ENCODE measurements at places on chromosomes 11 and 22.

- DNase-seq = no peak
Measured at GRCh38 chr22:43171019-43171491, 15.9 kb downstream of the TTLL12 start.

GRCh38 chr11:32184041-32184722, 93.3 kb downstream of the RCN1 start:
- DNase-seq = no peak

DNA sequence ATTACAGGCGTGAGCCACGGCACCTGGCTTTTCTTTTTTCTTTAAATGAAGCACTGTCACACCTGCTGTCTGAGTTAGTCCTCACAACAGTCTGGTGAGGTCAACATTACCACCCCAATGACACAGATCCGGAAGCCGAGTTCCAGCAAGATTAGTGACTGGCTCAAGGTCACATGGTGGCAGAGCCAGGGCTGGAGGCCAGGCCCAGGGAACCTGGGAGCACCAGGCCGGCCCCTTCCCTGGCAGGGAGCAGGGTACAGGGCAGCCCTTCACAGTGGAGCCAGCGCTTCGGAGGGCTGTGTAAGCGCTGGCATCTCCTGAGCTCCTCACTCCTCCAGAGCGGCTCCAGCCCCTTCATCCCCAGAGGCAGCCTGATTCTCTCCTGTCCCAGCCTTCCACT, 118.7 kb downstream of the ST3GAL4 start:
- no peak for DNase-seq

DNA sequence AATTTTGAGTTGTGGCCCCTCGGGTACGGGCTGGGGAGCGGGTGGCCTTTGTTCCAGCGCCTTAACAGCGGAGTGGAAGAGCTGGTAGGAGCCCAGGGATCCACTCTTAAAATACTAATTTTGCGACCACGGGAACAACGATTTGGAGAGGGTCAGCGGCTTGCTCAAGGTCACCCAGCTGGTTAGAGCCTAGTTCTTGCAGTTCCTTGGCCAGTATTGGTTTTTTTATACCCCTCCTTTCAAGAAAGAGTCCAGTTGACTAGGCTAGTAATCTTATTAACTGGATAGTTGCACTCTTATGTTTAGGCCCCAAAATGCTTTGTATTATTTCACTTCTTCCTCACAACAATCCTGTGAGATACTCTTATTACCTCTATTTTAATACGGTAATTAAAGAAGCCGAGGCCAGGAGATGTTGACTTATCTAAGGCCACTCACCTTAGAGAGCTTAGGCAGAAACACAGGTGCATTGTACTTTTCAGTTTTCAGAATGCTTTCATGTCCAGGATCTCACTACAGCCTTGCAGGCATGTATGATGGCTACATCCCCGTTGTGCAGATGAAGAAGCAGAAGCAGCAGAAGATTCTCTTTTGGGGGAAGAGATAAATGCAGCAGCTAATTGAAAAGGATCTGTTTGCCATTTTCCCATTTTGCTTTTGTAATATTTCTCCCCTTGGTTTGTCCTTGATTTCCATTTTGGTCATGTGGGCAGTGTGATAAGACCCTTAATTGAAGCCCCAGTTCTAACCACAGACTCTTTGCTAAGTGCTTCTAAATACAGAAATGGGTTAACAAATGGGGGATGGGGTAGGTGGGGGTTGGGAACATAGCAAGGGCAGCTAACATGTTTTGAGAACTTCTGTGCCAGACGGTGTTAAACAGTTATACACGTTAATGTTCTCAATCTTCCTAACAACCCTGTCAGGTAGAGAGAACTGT, 1.4 kb downstream of the SREBF2 start:
- peak; percentile 46 for DNase-seq

DNA sequence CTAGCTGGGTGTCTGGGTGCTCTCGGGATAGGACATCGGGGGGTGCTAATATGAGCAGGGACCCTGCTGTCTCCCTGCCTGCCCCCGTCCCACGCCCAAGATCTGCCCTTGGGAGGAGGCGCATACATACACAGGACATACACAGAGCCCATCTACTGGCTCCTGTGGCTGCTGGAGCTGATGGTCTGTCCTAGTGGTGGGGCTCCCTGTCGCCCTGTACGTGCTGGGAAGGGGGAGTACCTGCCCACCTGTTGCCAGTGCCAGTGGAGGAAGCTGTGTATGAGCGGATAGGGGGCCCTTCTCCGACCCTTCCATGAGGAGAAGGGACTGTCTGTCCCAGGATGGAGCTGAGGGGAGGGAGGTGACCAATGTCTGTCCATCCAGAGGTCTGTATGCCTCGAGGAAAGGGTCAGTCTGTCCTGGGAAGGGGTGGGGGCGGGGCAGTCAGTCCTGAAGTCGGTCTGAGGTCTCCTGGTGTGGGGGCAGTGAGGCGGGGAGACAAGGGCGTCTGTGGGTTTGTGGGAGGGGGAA, 952 bp downstream of the TBC1D10A start:
- DNase-seq = no peak

- peak; percentile 49 for DNase-seq
Measured at GRCh38 chr11:11876458-11876857, 34.7 kb downstream of the USP47 start.

GRCh38 chr11:82076126-82076525, 657.5 kb downstream of the FAM181B start:
- peak; percentile 89 for DNase-seq

Measured in NCI-H69 (cell line).